ENCODE measurements at places on chromosomes 16 and 17.

- DNase-seq = no peak
These were observed 132.3 kb upstream of the CDH11 start for GRCh38 chr16:65254144-65254543.

GRCh38 chr17:37840576-37840975 lies 83.6 kb upstream of the TBC1D3K start:
- no peak for DNase-seq

DNA sequence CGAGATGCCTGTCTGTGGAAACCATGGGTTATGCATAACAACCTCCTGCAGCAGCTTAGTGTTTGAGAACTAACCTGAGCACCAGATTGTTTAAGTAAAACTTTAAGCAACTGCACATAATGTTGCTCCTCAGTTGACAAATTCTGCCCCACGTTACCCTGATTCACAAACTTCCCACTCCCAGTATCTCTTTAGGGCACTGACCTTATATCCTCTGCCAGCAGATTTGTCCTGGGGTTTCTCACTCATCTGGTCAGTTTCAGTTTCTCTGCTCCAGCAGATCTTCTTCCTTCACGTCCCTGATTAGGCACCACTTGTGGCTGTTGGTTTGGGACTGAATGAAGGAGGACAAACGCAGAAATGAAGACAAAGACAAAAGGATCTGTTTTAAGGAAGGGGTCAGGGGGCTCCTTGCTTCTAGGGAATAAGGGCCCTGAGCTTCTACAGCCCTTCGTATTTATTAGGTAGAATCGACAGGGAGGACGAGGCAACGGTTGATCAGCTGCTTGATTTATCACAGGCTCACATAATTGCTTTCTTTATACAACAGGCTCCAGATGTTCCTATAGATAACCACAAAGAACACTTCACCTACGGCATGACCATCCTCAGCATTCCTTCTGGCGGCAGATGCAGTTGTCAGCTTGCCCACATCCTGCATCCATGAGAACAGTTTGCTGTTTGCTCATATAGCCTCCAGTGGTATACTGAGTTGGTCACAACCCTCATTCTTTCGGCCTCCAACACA lies 13.5 kb upstream of the ZNF689 start:
- DNase-seq = no peak

DNA sequence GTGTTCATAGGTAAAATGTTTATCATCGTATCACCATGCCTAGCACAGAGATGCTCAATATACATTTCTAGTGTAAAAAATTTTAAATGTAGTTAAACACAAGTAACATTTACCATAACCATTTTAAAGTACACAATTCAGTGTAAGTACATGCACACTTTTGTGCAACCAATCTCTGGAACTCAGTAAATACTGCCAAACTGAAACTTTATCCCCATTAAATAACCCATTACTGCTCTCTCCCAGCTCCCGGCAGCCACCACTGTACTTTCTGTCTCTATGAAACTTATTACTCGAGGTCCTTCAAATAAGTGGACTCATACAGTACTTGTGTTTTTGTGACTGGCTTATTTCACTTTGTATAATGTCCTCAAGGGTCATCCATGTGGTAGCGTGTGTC lies 29.0 kb downstream of the RMI2 start:
- no peak for DNase-seq

GRCh38 chr17:56994009-56994792 lies 16.3 kb downstream of the SCPEP1 start:
- no peak for DNase-seq

GRCh38 chr17:70945386-70945785 lies 776.1 kb downstream of the KCNJ2 start:
- no peak for DNase-seq

- no peak for DNase-seq
These were observed 5.1 kb upstream of the CLUH start for GRCh38 chr17:2716649-2717048.

DNA sequence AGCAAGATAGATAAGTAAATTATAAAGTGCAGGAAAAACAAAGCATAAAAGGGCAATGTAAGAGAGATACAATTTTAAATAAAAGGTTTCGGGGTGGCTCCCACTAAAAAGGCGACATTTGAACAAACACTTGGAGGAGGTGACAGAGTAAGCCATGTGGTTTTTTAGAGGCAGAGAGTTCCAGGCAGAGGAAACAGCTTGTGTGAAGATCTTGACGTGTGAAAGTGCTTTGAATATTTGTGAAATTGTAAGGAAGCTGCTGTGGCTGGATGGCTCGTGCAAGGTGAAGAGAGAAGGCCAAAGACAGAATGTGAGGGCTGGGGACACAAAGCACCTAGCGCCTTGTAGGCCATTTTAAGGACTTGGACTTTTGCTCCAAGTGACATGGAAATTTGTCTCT lies 28.6 kb upstream of the HYDIN start:
- DNase-seq = no peak

GRCh38 chr17:74921769-74922168 lies 1.3 kb downstream of the USH1G start:
- DNase-seq = no peak

GRCh38 chr16:53103811-53104210 lies 49.0 kb downstream of the CHD9 start:
- DNase-seq = no peak

- DNase-seq = no peak
These were observed 4.8 kb downstream of the CIAO3 start for GRCh38 chr16:735982-736453.

Data from AG08396 (cell line).